CD4-positive, alpha-beta T cell treated with Interleukin-12 subunit alpha and Interleukin-12 subunit beta, for 1 hour (primary cell): ENCODE measurements at places on chromosomes 16 and 17.

- no peak for DNase-seq
Observed at GRCh38 chr16:55146966-55147365, 177.0 kb upstream of the IRX6 start.

GRCh38 chr17:76925441-76925891 is 57.3 kb downstream of the MGAT5B start:
- no peak for DNase-seq

DNA sequence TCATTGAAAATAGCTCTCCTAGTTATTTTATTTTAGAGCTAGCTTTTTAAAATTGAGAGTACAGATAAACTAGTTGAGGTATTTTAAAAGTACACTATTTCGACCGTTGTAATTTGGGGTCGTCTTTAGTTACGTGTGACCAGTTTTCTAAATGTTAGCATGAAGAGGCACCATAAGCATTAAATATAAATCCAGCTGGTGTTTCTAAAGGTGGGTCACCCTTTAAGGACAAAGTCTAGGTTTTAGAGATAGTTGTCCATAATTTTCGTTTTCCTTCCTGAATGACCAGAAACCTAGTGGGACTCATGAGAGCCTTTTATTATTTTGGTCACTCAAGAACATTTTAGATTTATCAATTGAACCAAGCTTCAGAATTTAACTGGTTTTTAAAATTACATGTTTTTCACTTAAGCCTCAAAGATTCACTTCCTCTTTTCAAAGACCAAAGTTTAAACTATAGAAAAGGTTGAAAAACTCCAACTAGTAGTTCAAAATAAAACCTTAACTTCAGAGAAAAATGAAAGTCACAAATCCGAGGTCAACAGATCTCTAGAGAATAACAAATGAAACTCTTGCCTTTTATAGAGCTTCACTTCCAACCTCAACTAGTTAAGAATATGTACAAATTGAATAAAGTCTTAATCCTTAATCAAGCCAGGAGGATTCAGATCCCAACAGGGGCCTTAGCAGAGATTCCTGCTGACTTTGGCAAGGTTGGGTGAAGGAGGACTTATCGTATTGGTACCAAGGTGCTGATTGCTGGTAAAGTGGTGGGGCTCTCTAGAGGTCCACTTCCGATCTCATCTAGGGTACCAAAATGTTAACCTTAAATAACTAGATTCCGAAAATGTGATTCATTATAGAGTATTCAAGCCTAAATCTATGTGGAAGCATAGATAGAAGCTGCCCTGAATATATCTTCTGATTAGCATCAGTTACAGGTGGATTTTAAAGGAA is 32.5 kb downstream of the PHKB start:
- no peak for DNase-seq

DNA sequence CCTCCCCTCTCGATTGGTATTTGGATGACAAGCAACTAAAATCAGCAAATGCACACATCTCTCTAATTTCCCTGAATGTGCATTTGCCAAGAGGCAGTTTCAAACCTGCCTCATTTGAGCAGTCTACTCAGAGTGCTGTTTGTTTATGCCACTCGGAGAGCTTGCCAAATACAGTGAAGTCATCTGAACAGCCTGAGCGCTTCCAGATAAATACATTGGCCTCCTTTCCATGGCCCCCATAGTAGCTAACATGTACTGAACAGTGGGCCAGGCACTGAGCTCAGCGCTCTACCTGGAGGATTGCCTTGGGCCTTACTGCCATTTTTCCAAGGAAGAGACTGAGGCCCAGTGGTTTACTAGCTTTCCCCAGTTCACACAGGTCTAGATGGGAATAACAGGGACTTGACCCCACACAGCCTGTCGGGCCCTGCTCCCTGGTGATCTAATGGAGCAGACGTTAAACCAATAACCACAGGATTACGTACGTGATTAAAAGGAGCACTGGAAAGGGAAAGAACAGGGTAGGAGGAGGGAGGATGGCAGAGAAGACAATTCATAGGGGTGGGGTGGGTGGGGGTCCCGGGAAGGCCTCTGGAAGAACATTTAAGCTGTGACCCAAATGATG is 18.7 kb upstream of the ANKRD40CL start:
- DNase-seq, result no peak

- DNase-seq, result no peak
Observed at GRCh38 chr17:46950997-46951621, 27.9 kb downstream of the RPRML start.

DNA sequence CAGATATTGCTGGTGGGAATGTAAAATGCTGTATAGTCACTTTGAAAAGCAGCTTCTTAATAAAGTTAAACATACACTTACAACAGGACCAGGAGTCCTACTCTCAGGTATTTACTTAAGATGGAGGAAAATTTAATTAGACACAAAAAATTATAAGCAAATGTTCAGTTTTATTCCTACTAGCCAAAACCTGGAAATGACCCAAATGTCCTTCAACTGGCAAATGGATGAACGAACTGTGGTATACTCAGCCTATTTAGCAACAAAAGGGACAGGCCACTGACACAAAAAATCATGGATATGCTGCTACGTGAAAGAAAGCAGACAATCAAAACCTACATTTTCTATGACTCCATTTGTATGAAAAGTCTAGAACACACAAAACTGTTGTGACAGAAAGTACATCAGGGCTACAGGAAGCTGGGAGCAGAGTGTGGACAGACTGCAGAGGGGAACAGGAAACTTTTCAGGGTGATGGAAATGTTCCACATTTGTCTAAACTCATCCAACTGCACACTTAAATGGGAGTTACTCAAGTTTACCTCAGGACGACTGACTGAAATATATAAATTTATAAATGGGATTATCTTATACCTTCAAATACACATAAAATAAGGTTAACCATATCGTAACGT is 49.3 kb upstream of the MNT start:
- DNase-seq, result no peak

GRCh38 chr17:61536422-61536955 is 54.5 kb downstream of the NACA2 start:
- no peak for DNase-seq

DNA sequence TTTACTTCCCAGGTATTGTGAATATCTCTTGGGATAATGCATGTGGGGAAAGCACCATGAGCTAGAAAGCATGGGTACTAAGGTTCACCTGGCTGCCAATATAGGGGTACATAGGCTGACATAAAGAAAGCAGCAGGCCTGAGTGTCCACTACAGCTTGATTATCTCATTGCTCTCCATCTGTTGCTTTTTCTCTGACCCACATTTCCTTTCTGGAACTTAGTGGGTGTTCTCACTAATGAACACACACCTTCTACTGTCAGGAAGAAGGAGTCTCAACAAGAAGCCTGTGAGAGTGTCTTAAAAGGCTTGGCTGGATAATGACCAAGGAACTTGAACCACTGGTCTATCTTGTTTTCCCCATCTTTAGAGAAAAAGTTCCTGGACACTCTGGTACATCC is 62.5 kb downstream of the CA10 start:
- DNase-seq, result no peak

GRCh38 chr17:9902120-9902519 is 3.0 kb downstream of the RCVRN start:
- DNase-seq, result no peak

GRCh38 chr16:50884066-50884860 is 142.4 kb downstream of the CYLD start:
- peak; percentile 10 for DNase-seq

- peak; percentile 4 for DNase-seq
Observed at GRCh38 chr16:15055141-15056053, 477 bp downstream of the NTAN1 start.

DNA sequence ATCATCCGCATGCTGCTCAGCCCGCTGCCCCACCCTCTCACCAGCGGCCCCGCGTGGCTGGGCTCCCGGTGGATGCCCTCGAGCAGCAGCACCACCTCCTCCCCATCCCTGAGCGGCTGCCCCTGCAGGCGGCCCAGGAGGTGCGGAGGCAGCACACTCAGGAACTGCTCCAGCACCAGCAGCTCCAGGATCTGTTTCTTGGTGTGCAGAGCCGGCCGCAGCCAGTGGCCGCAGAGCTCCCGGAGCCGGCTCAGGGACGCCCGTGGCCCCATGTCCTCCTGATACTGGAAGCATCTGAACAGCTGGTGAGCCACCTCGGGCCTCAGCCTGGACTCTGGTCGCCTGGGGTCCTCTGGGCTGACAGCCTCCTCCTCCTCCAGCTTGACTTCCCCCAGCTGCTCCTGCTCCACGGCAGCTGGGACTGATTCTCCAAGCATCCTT is 6.6 kb downstream of the ZSCAN10 start:
- DNase-seq, result no peak

GRCh38 chr16:96935-97381 is 18.9 kb downstream of the MPG start:
- peak; percentile 91 for DNase-seq

GRCh38 chr16:83420206-83420760 is 387.5 kb upstream of the HSBP1 start:
- DNase-seq, result no peak

- DNase-seq, result no peak
Observed at GRCh38 chr17:28746611-28747050, 2.8 kb downstream of the TRAF4 start.

- DNase-seq, result no peak
Observed at GRCh38 chr17:33121756-33122155, 130.1 kb downstream of the SPACA3 start.

- DNase-seq, result no peak
Observed at GRCh38 chr17:17741349-17742023, 60.2 kb downstream of the RAI1 start.

DNA sequence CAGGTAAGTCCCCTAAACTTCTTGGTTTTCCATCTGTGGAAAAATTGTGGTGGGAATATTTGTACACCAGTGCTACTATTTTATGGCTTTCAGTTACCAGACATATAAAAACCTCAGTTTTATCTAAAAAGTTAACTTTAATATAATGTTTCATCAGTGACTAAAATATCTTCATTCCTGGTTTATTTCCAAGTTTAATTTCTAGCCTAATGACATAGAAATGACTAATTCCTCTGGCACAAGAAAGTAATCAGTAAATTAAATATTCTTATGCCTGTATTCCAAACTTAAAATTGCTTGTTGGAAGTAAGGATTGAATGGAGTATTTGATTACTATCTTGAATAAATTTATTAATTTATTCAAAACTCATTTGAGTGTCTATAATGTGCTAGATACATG is 757.0 kb downstream of the CDH11 start:
- DNase-seq, result no peak

- no peak for DNase-seq
Observed at GRCh38 chr17:74833501-74834377, 25.9 kb downstream of the GRIN2C start.

DNA sequence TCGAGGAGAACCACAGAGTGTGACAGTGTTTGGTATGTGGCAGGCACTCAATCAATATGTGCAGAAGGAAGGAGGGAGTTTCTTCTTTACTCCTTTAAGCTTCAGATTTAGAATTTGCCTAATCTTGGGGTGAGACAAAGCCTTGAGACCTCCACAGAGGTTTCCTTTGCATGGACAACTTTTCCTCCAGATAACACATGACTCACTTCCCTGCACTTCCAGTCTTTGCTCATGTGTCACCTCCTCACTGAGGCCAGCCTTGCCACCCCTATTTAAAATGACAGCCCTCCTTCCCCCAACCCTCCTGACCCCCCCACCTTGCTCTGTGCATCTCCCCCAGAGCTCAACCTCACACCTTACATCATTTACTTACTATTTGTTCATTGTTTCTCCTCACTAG is 17.4 kb upstream of the NOS2 start:
- no peak for DNase-seq

DNA sequence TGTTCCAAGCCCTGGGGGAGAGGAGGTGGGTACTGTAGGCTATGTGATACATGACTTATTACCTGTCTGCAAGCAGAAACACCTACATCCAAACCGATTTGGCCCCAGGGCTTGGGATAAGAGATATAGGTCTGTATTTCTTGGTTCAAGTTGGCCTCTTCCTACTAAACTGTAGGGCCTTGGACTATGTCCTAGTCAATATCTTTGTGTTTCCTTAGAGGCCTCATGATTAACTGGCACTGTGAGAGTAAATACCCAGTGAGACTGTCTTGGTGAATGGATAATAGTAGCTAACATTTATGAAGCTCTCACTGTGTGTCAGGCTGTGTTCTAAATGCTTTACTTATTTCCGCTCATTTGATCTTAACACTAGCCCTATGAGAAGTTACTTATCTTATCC is 70.0 kb downstream of the MSI2 start:
- DNase-seq, result no peak
